H4 (cell line): ENCODE measurements at places on chromosomes 7 and 10. TPM values are rescaled to one million over a fixed set of nuclear protein-coding genes. Genes with fewer than 3 reads are reported as not detected.

DNA sequence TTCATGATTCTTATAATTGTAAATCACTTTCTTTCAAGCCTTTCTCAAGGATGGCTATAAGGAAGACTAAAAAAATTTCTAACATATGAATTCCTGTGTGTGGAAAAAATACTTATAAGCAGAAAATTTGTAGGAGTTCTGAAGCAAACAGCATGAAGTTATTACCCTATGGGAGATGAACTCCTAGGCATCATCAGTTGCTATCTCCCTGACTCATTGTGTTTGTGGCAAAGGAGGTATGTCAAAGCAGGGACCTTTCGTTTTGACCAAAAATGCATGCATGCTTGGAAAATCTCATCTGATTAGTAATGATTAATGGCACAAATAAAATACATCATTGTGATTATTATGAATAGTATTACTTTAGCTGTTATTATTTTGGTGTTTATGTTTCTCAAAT is 59.4 kb downstream of the CALCR start:
- no peak for DNase-seq

DNA sequence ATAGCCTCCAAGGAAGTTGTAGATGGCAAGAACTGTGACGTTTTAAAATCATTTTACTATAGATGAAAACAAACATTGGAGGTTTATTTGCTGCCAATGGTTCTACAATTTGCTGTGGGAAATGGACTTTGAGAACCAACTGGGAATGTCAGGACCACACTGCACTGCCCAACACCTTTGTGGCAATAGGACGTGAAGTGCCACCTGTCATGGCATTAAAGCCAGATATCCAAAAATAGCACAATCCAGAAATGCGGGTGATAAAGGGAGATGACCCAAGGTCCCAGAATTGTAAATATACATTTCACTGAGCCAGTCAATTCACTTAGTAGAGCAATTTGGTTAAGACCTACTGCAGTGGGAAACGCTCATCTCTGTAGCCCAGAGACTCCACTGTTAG is 116.4 kb downstream of the MPP7 start:
- no peak for DNase-seq

DNA sequence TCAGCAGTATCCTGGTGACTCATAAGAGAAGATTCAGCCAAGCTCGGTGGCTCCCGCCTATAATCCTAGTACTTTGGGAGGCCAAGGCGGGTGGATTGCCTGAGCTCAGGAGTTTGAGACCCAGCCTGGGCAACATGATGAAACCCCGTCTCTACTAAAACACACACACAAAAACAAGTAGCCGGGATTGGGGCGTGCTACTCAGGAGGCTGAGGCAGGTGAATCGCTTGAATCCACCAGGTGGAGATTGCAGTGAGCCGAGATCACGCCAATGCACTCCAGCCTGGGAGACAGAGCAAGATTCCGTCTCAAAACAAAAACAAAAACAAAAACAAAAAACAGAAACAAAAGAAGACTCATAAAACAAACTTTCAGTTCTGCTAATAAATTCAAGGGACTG is 551.1 kb upstream of the POT1 start:
- DNase-seq, result no peak

DNA sequence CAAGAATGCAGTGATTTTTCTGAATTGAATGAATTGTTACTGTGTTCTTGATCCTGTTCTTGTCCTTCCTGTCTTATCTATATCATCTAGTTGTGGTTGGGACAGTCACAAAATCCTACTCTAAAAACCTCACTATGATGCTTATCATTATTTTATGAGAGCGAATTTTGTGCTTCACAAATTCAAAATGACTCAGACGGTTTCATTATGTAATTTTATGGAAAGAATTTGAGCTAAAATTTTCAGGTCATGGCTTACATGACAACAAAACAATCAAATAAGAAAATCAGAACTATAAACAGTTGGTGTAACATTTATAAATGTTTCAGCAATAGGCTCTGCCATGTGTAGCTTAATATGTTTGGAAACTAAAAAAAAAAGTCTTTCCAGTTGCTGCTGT is 6.9 kb downstream of the PRKAR2B start:
- no peak for DNase-seq

DNA sequence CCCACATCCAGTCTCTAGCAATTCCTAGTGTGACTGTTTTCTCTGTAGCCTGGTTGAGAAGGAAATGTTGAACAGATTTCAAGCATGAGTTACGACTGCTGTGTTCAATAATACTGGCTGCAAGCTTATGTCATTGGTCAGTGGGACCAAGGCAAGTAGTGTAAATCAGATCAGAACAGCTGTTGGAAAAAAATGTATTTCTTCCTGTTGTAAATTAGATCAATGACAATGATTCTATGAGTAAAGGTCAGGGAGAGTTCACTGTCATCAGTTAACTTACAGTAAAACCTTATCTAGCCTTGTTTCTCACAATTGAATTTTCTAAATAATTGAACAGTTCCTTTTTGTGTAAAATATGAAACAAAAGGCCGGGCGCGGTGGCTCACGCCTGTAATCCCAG is 6.7 kb downstream of the OTUD1 start:
- DNase-seq, result no peak

- no peak for DNase-seq
Observed at GRCh38 chr10:59750155-59750945, 2.9 kb downstream of the MRLN start.

Gene MKRN1
- 57.9 and 62.8 TPM in 2 replicates for total RNA-seq

Gene SNX13
- 65.9 and 77.7 TPM in 2 replicates for total RNA-seq

Gene LRIT1
- total RNA-seq, result not detected in 2 replicates
